ENCODE measurements at places on chromosomes 2 and 18.

DNA sequence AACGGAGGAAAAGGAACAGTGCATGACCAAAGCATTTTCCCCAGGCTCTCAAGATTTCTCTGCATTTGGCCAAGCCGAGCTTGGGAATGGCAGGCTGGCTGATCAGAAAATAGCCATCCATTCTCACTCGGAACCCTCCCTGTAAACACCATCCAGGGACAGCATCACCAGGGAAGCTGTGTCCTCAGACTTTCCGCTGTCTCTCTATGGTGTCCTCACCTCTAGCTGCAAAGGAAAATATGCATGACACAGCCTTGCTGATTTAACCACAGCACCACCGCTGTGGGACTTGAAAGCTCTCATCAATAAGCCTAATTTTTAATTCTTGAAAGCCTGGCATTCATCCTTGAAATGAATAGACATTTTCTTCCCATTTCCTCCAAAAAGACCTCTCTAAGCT, 311.7 kb downstream of the EIPR1 start:
- DNase-seq: no peak

- DNase-seq: no peak
Measured at GRCh38 chr2:132837769-132838168, 167.8 kb upstream of the LYPD1 start.

GRCh38 chr2:23499439-23499838, 114.5 kb downstream of the KLHL29 start:
- no peak for DNase-seq

- no peak for DNase-seq
Measured at GRCh38 chr2:88250404-88250803, 80.3 kb downstream of the THNSL2 start.

GRCh38 chr18:8707556-8708300, 2.4 kb downstream of the MTCL1 start:
- DNase-seq: no peak

DNA sequence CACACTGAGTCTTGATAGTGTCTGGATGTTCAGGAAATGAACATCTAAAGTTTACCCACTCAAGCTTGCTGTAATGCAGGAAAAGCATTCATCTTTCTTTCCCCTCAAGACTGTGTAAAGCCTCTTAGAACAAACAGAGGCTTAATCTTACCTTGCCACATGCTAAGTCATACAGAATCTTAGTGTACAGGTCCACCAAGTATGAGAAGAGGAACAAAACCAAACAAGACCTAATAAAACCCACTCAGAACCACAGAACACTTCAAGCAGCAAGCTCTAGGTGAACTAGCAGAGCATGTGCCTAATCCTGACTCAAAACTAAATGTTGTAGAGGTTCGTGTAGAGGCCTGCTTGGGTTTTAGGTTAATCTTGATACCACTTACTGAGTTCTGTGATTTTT, 97.6 kb downstream of the SPTBN1 start:
- no peak for DNase-seq

- no peak for DNase-seq
Measured at GRCh38 chr18:48100651-48101165, 170.2 kb upstream of the SMAD2 start.

DNA sequence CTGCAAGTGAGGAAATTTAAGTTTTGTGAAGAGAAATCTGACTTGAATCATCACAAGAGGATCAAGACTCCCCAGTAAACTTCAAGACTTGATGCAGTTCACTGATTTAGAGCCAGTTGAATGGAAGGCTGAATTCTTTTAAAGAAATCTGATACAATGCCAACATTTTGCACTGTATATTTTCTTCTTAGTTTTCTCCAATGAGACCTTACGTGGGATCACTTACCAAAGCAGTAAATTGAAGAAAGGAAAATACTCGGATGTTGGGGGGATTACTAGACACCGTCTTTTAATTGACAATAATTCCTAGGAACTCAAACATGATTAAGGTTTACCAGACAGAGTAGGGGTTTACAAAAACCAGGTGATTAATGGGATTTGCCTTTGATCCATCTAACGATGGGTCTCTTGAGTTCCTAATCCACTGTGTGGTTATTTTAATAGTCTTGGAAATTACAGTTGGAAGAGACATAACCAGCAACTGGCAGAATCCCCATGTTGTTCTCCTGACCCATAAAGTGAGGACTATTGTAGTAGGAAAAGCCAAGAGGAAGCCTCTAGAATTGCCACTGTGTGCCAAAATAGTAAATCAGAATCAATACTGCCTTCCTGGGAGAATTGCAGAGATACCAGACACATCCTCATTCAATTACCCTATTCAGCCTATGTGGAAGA, 354.5 kb downstream of the PID1 start:
- no peak for DNase-seq

GRCh38 chr2:165631089-165631488, 161.6 kb downstream of the CSRNP3 start:
- no peak for DNase-seq

DNA sequence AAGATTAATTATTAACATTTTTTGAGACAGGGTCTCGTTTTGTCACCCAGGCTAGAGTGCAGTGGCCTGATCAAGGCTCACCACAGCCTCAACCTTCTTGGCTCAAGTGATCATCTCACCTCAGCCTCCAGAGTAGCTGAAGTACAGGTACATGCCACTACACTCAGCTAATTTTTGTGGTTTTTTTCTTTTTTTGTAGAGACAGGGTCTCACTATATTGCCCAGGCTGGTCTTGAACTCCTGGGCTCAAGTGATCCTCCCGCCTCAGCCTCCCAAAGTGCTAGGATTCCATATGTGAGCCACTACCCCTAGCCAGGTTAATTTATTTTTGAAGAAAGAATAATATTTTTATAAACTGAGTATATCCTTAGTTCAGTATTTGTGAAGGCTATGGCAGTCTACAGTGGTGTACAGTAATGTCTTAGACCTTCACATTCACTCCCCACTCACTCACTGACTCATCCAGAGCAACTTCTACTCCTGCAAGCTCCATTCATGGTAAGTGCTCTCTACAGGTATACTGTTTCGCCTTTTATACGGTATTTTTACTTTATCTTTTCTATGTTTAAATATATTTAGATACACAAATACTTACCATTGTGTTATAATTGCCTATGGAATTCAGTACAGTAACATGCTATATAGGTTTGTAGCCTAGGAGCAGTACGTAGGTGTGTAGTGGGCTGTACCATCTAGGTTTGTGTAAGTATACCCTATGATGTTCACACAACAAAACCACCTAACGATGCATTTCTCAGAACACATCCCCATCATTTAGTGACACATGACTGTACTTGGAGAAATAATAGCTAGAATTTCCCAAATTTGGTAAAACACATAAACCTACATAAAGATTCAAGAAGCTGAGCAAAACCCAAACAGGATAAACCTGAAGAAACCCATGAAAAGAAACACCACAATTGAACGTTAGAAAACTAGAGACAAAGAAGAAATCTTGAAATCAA, 38.6 kb downstream of the MGAT4A start:
- no peak for DNase-seq

DNA sequence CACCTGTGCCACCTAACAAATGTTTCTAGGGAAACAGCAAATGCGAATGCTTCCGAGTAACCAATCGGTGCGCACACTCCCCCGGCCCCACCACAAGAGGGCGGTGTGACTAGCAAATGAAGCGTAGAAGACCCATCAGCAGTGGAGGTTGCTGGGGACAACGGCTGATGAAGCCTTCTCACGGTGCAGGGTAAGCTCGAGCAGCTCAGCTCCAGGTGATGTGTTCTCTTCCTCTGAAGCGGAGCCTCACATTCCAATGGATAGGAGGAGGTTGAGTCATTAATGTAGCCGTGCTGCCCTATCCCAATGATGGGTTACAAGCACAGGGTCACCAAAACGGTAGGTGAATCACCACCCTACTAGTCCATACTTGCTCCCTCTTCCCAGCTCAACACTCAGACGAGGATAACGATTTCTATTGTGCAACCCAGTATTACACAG, 127.6 kb upstream of the TWIST2 start:
- DNase-seq: peak; percentile 65

- DNase-seq: no peak
Measured at GRCh38 chr18:59062643-59063006, 77.1 kb upstream of the SEC11C start.

GRCh38 chr2:233817995-233818638, 36.2 kb downstream of the HJURP start:
- no peak for DNase-seq

GRCh38 chr2:176599796-176600485, 330.7 kb downstream of the MTX2 start:
- no peak for DNase-seq
